ENCODE measurements at places on chromosomes 16 and 17.

GRCh38 chr16:1379304-1380076, 27.8 kb downstream of the GNPTG start:
- peak; percentile 61 for DNase-seq

- no peak for DNase-seq
These were observed 191.1 kb upstream of the TBX2 start for GRCh38 chr17:61208301-61209105.

DNA sequence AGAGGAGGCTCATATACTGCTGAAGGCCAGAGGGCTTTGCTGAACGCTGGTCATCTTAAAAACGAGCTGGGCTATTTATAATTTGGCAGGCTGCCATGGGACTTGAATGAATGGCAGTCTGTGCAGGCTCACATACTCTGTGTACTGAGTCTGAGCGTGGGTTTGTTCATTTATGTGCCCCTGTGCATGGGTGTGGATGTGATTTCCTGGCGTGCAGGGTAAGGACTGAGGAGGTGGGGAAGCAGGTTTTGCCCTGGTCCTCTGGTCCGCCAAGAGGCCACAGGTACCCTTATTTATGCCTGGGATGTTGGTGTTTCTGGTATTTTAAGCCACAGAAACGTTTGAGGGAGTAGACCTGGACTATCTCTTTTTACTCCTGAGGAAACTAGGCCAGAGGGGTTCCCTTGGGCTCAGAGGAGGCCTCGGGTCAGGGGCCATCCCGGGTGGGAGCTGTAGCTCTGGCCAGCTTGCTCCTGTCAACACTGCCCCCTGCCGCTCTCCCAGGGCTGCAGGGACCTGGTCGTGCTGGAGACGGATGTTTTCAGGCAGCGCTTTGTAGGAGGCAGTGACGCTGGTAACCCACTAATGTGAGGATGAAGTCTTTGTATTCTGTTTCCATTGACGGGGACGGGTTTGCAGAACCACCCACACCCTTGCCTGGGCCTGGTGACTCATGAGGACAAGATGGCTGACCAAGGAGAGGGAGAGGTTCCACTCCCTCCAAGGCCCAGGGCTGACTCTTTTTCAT, 184.4 kb downstream of the MSI2 start:
- peak; percentile 75 for DNase-seq

DNA sequence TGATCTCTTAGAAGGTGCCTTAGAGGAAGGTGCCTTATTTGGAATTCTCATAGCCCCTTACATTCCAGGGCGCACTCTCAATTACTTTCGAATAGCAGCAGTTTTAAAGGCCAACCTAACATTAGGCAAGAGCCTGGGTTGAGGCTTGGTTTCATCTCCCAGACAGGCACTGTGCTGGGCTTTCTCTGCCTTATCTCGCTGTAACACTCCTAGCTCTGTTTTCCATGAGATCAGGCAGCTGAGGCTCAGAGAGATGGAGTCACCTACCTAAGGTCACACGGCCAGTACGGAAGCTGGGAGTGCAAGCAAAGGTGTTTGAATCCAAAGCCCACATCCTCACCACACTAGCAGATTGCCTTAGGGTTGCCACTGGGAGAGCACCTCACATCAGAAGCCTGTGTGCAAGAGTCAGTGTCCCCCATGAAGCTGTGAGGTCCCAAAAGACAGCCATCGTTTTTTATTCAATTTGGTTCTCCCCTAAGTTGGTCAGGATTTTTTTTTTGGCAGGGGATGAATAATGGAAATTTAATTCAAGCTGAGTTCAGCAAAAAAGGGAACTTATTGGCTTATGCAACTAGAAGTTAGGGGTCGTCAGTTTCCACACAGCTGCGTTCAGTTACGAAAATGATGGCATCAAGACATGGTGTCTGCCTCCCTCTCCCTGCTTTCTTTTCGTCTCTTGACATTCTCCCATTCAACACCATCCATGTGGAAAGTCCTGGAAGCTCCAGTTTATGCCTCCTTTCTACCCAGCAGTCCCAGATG, 206.4 kb downstream of the KATNIP start:
- no peak for DNase-seq

- no peak for DNase-seq
These were observed 164.1 kb downstream of the HS3ST4 start for GRCh38 chr16:25855818-25856217.

DNA sequence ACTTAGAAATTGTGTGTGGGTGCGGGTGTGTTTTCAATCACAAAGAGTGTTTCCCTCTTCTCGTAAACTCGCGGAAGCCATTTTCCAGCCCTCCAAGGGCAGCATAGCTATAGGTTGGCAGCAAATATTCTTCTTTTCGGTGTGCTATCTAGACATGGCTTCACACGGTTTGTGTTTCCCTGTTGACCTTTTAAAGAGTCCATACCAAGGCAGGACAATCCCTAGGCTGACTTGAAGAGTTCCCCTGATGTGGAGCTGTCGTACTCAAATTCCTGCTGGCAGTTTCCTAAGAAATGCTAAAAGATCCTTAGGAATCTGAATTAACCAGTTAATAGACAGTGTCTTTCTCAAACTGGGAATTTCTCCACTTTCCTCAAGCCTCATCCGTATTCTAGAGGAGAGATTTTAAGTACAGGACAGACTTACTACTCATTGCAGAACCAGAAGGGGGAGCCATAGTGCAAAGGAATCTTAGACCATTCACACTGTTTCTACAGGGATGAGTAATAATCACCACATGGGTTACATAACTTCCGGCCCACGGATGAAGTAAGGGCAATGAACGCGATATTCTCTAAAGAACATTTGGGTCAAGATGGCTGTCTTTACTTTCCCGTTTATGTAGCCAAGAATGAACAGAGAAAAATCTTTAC, 288.6 kb upstream of the ELAC2 start:
- no peak for DNase-seq

GRCh38 chr17:35368081-35368830, 5.2 kb downstream of the SLFN11 start:
- DNase-seq: peak; percentile 11

DNA sequence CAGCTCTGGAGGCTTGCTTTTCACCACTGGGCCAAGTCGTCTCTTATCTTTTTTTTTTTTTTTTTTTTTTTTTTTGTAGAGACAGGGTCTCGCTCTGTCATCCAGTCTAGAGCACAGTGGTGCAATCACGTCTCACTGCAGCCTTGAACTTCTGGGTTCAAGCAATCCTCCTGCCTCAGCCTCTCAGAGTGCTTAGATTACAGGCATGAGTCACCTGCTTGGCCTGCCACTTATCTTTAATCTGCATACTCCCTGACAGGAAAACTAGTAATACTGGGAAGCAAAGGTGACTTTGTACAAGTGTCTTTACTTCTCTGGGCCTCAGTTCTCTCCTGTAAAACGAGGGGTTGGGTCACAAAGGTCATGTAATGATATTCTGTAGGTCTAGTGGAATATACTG, 15.0 kb downstream of the NTN1 start:
- no peak for DNase-seq

- peak; percentile 98 for DNase-seq
These were observed at the start of gene RAB40B for GRCh38 chr17:82698065-82698973. Gene RAB40B, minus strand, starts transcription at chr17:82698698. Its CDS starts 102 bp downstream, at chr17:82698596.

GRCh38 chr17:54976316-54976715, 7.8 kb downstream of the STXBP4 start:
- no peak for DNase-seq

DNA sequence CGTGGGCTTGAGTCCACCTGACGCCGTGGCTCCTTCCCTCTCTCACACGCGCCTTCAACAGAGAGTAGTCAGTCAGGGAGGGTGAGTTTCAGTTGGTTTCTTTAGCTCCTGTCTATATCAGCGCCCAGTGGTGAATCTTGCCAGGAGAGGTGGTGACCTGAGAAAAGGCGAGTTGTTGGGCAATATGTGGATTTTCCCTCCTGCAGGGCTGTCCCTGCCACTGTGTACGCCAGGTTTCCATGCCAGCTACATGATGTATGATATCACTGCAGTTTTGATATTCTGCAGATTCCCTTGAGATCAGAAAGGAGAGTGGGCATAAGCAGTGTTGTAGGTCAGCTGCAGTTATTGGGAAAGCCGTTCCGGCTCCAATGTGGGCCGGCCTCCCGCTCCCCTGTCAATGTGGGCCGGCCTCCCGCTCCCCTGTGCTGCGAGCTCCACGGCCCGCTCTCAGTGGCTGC, 31.4 kb downstream of the BANP start:
- DNase-seq: no peak

GRCh38 chr17:82236142-82236971, 7.5 kb downstream of the SLC16A3 start:
- DNase-seq: peak; percentile 71

GRCh38 chr16:81623365-81624102, 155.6 kb upstream of the PLCG2 start:
- DNase-seq: peak; percentile 69

GRCh38 chr17:46010597-46011186, 11.6 kb downstream of the STH start:
- no peak for DNase-seq

DNA sequence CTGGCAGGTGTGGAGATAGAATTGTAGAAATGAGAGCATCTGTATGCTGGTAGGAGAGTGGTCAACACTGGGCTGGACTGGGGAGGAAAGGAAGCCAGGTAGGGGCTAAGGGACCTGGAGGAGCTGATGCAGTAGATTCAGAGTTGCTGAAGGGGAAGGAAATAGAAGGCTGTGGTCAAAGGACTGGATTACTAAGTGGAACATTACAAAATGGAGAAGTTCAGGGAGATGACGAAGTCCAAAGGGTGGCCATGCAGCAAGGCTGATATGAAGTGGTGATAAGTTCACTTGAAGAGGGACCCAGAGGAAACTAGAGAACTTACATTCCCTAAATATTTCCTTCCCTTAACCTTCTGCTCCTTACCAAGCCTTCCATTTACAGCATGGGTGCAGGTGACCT, 8.6 kb upstream of the CCL2 start:
- no peak for DNase-seq

- no peak for DNase-seq
These were observed 3.4 kb upstream of the MTSS2 start for GRCh38 chr16:70689035-70689969.

- peak; percentile 46 for DNase-seq
These were observed 532 bp downstream of the KDM6B start for GRCh38 chr17:7834542-7834956.

Data from activated CD4-positive, alpha-beta T cell treated with anti-CD3 and anti-CD28 coated beads for 4 hours (primary cell).